ENCODE measurements at places on chromosomes 1 and 21.

- no peak for DNase-seq
Measured at GRCh38 chr1:10539411-10540043, 64.8 kb downstream of the PEX14 start.

- DNase-seq, result no peak
Measured at GRCh38 chr1:222224636-222225315, 323.1 kb downstream of the HHIPL2 start.

- DNase-seq, result no peak
Measured at GRCh38 chr21:41566500-41567014, 58.6 kb upstream of the TMPRSS2 start.

- DNase-seq, result no peak
Measured at GRCh38 chr1:109980324-109981003, 4.1 kb upstream of the AHCYL1 start.

DNA sequence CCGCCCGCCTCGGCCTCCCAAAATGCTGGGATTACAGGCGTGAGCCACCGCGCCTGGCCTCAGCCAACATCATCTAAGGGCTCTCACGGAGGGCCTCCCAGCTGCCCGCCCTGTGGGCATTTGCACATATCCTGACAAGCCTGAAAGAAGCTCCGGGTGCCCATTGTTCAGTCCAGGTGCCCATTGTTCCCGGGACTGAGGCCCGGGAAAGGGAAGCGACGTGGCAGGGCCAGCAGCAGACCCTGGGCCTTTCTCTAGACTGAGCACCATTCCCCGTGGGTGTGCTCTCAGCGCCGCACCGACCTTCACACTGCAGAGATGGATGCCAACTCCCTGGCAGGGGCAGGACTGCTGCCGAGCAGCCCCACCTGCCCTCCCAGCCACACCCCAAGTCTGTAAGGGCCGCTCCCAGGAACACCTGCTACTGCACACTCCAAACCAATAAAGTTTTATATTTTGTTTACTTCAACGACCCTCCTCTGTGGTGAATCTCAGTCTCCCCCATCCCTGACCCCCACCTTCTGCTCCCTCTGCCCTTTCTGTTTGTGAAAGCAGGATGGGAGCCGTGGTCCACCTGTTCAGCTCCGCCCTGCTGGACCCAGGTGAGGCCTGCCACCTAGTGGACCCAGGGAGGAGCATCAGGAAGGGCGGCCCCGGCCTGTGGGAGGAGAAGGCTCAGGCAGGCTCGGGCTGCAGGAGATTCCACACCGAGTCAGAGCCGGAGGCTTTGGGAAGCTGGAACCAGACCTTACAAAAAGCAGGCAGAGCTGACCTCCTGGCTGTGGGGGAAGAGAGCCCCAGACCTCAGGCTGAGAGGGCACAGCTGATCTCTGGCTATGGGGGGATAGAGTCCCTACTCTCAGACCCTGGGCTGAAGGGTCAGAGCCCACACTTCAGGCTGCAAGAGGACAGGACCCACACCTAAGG, 1.1 kb upstream of the TMEM82 start:
- peak; percentile 69 for DNase-seq

DNA sequence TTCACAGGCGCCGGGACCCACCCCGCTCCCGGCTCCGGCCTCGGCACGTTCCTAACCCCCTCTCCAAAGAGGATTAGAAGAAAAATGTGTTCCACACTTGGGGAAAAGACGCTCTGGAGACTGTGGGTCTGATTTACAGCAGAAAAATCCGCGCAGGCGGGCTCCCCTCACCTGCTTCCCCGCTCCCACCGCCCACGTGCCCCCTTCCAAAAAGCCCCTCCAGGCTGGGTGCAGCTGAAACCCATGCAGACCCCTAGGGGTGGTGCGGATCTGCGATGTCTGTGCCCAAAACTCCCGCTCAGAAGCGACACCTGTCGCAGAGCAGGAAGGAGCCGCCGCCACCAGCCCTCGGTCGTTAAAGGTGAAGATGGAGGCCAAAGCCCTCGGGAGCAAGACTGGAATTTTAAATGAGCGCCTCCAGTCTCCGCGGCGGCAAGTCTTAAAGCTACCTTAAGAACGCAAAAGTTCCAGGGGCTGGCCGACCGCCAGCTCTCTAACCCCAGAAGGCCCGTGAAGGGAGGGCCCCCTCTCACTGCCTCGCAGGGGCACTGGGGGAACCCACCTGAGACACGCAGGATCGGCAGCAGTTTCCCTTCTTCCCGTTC, 688 bp upstream of the CHD5 start:
- no peak for DNase-seq

GRCh38 chr1:60017508-60018205, 55.9 kb downstream of the C1orf87 start:
- DNase-seq, result no peak

- peak; percentile 31 for DNase-seq
Measured at GRCh38 chr21:10521091-10521598, at the start of gene TPTE. TPTE (plus strand) TSS chr21:10521583; CDS start chr21:10538724, 17,141 bp downstream.

- no peak for DNase-seq
Measured at GRCh38 chr1:208393416-208393815, 149.2 kb upstream of the PLXNA2 start.

DNA sequence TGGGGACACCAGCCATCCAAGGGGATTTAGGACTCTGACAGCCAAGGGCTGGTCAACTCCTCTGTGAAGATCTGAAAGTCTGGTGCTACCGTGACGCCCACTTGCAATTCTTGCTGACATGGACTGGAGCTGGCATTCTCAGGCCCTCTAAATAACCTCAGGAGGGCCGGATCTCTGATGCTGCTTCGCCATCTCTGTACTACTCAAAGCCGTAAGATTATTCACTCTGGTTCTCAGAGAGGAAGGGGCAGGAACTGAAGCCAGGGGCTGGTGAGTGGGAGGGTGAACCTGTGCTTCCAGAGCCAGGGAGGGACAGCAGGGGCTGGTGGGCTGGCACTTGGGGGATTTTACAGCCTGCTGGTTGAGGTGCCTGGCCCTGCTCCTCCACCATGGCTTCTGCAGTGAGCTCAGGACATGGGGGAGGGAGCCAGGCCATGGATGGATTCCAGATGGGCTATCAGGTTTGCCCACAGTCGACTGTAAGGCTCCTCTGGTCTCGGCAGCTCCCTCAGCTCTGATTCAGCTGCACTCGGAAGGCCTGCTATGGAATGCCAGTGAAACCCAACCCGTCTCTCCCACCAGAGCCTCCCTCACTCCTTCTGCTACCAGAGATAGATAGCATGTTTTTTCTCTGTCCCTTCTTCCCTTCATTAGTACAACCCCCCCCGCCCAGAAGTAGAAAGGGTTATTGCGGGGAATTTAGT, 84.5 kb downstream of the PLXNA2 start:
- no peak for DNase-seq

DNA sequence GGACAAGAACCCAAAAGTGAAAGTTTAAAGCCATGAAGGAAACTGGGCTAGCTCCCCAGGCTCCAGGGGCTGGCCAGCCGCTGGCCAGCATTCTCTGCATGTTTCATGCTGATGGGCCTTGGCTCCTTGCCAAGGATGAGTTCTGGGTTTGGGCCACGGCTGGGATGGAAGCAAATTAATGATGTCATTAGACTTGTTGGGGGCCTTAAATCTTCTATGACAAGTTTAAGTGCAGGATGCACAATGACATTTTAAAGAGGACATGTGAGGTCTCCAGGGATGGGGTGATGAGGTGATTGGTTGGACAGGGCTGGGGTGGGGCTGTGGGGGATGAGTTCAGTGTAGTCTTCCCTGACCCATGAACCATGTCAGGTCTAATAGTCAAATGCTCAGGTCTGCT, 199.6 kb downstream of the TRABD2B start:
- DNase-seq, result peak; percentile 17

- no peak for DNase-seq
Measured at GRCh38 chr1:211583011-211583992, 4.3 kb upstream of the SLC30A1 start.

DNA sequence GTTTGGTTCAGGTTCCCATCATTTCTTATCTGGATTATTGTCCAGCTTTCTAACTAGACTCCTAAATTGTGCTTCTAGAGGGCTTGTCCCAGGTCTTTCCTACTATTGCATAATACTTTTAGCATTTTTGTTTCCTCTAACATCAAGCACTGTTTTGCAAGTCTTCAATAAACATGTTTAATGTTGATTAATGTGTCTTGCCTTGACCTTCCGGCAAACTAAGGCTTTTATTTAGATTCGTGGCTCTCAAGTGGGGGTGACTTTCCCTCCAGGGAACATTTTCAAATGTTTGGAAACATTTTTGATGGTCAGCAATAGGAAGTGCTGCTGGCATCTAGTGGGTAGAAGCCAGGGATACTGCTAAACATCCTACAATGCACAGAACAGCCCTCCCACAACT, 90.7 kb downstream of the RPE65 start:
- DNase-seq, result no peak
